ENCODE measurements at places on chromosomes 12 and 14.
A peak's percentile ranks its signal among the peaks of the same experiment; 100 is the strongest.

GRCh38 chr14:83940253-83940652 is 1589.7 kb upstream of the FLRT2 start:
- DNase-seq, result no peak

DNA sequence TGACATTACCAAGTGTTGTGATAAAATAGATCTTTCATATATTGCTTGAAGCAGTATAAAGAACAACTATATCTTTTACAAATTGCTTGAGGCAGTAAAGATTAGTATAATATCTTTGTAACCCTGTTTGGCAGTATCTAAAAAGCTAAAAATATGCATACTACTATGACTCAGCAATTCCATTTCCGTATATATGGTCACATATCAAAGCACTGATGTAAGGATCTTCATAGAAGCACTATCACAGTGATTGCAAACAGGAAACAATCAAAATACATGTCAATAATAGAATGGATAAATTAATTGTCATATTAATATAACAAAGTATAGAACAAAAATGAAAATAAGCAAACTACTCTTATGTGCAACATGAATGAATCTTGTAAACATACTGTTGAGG is 158.4 kb upstream of the IGF1 start:
- DNase-seq, result peak; percentile 3

- DNase-seq, result no peak
These were observed 56.5 kb upstream of the PAWR start for GRCh38 chr12:79747274-79747673.

- no peak for DNase-seq
These were observed 440.8 kb downstream of the NRXN3 start for GRCh38 chr14:78610994-78611393.

DNA sequence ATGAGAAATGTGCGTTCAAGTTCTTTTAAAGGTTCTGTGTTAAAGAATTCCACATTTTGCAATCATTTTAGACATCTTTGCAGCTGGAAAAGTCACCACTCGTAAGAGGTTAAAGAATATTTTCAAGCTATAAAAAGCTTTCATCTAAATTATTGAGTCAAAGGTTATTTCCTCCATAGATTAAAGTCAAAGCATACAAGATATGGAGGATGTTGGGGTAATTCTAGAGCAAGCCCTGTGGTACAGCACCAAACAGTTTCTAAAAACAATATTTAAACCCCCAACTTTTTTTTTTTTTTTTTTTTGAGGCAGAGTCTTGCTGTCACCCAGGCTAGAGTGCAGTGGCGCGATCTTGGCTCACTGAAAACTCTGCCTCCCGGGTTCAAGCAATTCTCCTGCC is 1299.8 kb upstream of the TMEM132C start:
- no peak for DNase-seq
